ENCODE measurements at places on chromosomes 16 and 17.

- no peak for DNase-seq
Measured at GRCh38 chr17:83019376-83019775, 60.0 kb upstream of the METRNL start.

- DNase-seq, result no peak
Measured at GRCh38 chr16:23296994-23297393, 5.1 kb upstream of the SCNN1B start.

GRCh38 chr17:63949576-63950250 lies 17.6 kb upstream of the CD79B start:
- DNase-seq, result no peak

DNA sequence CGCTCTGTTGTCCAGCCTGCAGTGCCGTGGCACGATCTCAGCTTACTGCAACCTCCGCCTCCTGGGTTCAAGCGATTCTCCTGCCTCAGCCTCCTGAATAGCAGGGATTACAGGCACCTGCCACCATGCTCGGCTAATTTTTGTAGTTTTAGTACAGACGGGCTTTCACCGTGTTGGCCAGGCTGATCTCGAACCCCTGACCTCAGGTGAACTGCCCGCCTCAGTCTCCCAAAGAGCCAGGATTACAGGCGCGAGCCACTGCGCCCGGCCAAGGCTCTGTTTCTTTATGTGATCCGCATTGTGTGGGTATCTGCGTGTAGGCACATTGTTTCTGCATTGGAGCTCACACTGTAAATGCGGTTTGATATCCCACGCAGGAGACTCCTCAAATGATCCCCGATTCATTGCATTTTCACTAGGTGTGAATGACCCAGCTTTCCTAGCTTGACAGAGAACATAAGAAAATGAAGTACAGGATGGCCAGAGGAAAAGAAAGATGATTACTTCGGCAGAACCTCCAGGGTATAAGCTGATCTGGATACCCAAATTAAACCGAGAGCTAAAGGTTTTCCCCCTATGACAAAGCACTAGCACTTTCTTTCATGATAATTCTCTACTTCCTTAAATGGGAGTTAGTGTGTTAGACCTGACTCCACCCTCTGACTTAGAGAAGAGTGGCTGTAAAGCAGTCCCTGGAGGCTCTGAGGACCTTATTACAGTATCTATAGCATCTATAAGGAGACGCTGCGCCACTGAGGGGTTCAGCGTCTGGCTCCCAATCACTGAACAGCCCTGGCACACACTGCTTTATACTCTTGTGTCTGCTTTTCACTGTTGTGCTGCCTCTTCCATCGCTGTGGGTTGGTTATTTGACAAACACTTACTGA lies 17.3 kb downstream of the COTL1 start:
- no peak for DNase-seq

- DNase-seq, result no peak
Measured at GRCh38 chr17:39556423-39556822, 51.3 kb downstream of the NEUROD2 start.
